ENCODE measurements at places on chromosomes 5 and 9.

DNA sequence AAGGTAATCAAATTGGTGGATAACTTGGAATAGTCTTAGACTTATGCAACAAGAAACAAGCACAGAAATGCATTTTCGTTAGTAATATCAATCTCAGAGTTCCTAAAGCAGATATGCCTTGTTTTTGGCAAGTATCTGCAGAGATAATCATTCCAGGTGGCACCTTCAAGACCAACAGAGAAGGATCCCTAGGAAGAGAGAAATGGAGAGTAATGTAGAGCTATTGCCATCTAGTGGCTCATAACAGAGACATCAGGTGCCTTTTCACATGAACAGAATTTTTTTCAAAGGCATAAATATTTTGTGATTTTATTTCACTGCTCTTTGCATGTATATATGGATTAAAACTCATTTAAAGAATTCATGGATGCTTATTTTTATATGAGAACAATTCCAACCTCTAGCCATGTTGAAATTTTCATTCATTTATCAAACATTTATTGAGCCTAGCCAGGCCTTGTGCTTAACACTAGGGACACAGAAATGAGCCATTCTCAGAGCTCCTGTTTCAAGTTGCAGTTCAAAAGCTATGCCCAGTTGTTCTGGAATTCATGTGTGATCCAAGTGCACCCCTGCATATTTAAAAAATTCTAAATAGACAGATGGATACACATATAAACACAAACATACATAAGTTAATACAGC is 117.5 kb upstream of the OR13F1 start:
- DNase-seq: no peak

DNA sequence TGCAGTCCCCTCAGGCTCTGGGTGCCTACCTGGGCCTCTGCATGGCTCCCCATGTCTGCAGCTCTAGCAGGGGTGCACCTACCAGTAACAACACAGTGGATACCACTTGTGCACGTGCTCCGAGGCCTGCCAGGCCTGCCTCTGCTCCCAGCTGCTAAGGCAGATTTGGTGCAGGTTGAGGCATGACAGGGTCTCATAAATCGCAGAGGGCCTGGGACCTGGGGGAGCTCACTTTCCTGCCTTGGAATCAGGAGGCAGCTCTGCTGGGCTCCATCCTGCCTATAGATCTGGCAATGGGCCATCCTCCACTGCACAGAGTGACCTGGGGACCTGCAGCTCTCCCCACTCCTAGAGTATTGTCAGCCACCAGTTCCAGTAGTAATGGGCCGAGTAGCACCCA is 121.9 kb upstream of the CXCL14 start:
- DNase-seq: no peak

DNA sequence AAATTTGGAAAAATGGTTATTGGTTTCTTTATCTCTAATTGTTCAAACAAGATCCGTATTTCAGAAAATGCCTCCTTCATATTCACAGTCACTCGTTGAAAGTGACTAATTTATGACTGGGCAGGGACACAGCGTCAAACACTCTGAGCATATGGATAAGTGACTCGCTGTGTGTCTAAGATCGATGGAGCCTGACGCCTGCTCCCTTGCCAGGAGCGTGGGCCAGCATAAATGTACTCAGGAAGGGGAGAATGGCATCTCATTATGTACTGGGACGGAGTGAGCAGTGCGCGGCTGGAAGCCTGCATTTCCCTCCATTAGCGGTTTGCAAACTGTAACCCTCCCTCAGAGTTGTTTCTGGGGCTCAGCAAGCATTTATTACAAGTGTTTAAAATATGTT is 79.8 kb upstream of the CAST start:
- DNase-seq: no peak

- DNase-seq: no peak
These were observed 466.7 kb downstream of the ACTL7B start for GRCh38 chr9:108389056-108389455.

DNA sequence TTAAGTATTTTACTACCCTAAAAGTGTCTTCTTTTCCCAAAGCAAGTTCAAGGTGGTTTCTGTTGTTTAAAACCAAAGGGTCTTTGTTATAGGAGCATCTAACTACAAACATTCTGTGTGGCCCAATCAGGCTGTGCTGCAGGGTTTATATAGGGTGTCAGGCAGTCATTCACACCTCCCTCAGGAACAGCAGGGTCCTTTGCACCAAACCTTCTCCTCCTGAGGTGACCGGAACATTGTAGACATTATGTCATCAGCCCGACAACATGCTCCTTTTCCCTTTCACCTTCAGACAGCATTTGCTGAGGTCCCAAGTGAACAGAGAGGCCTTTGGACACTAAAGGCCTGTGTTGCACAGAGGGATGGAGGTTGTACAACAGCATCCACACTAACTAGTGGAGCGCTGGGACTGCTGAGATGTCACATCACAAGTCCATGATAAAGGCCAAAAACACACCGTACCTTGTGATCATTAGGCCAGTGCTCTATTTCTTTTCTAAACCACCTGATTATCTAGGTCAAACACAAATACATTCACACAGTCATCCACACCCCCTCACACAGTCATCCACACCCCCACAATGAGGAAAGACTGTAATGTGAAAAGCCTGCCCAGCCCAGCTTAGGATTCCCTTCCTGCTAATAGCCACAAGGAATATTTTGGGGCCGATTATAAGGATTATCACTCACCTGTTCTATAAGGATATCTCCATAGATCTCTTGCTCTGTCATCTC is 123.8 kb upstream of the VLDLR start:
- no peak for DNase-seq

DNA sequence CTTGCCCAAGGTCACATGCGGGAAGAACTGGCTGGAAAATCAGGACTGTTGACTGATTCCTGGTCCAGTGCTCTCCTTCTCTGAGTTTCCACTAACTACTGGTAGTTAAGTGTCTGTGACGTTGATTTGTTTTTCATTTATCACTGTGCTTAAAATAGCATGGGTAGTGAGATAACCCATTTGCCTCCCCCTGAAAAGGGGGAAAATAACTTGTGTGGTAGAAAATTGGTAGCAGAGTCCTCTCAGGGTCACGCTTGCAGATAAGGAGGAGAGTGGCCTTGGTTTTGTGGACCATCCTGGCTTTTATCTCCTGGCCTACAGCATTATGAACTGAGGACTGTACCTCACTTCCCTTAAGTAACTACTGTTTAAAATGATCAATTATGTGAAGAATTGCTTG is 10.9 kb downstream of the FUBP3 start:
- no peak for DNase-seq

GRCh38 chr9:121107881-121108280 is 33.1 kb downstream of the CNTRL start:
- DNase-seq: no peak

DNA sequence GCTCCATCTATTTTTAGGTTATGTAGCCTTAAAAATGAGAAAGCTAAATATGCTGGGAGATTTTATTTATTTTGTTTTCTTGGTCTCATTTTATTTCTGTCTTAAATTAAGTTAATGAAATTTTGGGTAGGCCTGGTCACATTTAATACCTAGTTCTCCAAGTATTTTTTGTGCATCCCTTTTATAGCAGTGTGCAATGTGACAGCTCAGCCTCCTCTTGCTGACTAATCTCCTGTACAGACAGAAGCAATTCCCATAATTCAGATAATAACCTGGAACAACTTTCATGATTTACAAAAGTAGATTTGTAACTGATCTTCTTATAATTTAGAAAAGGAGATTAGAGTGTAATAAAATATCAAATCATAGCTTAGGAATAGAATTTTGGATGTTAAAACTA is 403.9 kb downstream of the ADGRV1 start:
- DNase-seq: no peak

DNA sequence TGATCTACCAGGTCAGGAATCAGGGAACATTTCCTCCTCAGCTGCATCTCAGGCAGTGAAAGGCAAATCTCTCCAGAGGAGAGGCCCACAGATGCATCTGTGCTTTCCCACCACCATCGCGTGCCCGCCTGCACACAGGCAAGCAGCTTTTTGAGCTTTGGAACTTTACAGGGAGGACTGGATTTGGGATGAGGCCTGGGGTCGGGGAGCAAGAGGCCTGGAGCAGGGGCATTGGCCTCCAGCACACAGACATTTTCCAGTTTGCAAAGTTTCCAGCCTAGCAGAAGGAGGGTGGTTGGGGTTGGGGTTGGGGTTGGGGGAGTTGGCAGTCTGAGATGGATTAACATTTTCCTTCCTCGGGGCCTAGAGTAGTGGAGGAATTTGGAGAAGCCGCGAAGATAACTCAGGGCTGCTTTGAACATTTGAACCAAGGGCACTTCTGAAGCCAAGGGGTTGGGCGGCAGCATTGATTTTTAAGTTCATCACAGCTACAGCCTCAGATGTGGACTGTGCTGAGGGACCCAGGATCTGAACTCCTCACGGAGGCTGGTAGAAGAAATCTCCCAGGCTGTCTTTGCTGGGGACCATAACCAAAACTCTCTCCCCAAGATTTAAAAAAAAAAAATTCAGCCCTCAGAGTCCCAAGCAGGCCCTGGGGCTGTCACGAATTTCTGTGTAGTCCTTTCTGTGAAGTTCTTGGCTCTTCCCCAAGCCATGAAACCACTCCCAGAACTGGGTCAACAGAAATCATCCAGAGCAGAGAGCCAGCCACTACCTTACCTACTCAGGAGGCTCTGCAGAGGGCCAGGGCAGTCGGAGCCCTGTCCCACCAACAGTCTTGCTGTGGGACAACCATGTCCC is 25.6 kb downstream of the C5orf15 start:
- DNase-seq: no peak

DNA sequence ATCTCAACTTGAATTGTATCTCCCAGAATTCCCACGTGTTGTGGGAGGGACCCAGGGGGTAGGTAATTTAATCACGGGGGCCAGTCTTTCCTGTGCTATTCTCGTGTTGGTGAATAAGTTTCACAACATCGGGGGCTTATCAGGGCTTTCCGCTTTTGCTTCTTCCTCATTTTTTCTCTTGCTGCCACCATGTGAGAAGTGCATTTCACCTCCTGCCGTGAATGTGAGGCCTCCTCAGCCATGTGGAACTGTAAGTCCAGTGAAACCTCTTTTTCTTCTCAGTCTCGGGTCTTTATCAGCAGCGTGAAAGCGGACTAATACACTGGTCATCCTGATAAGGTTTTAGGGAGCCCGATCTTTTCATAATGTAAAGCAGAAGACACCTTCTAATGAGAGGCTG is 687.0 kb upstream of the FTMT start:
- no peak for DNase-seq

DNA sequence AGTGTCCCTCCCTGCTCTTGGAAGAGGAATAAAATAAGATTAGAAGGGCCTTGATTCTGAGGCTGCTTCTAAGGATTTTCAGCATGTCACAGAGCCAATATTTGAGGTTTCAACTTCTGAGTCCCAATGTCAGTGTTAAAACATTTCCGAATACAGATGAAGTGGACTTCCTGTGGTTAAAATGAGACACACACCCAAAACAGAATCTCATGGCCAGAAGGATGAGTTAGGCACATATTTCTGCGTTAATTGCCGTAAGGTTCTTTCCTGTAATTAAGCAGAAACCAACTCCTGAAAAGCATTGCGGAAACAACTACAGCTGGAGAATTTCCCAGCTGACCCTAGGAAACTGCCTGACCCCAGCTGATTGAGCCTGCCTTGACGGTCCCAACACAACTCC is 10.4 kb upstream of the ZNF354B start:
- no peak for DNase-seq

- DNase-seq: no peak
These were observed 119.8 kb downstream of the TENT4A start for GRCh38 chr5:6832994-6833393.

GRCh38 chr5:38830521-38831051 is 15.2 kb upstream of the OSMR start:
- DNase-seq: no peak

DNA sequence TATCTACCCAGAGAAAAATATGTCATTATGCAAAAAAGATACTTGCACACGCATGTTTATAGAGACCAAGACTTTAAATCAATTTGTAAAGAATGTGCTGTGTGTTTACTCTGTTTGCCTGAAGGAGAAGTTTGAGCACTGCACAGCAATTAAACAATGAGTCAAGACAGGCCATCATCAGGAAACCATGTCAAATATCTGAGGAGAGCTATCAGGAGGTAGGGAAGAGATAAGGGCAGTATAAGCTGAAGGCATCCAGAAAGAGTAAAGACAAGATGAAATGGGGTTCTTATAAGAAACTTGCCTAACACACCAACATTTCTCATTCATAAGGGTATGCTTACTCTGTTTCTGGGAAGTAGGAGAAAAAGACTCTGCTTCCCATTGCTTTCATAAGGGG is 405.8 kb upstream of the PTGER4 start:
- no peak for DNase-seq

DNA sequence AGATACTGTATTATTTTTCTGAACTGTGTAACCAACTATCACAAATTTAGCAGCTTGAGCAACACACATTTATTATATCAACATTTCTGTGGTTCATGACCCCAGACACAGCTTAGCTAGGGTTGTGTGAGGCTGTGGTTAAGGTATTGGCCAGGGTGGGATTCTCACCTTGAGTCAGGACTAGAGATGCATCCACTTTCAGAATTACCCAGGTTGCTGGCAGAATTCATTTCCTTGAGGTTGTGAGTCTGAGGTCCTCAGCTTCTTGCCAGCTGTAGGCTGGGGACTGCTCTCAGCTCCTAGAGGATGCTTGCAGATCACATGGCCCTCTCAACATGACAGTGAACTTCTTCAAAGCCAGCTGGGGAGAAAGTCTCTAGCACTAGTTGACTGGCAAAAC is 122.5 kb upstream of the RASGRF2 start:
- no peak for DNase-seq

GRCh38 chr5:89374144-89374784 is 491.3 kb upstream of the MEF2C start:
- no peak for DNase-seq

DNA sequence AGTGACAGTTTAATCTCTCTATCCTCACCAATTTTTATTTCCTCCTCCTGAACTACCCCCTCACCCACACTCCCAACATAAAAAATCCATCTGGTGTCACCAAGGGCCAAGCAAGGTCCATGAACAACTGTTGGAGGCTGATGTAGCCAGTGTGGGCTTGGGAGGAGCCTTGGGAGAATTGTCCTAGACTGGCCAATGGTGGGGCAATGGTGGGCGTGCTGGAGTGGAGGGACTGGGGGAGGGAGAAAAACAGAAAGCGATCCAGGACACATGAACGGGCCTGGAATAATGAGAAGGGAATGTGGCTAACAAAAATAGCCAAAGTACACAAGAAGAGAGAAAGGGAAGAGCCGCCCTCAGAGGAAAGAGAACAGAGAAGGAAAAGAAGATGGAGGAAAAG is 272.6 kb downstream of the ENC1 start:
- no peak for DNase-seq

GRCh38 chr5:67053229-67053628 is 143.4 kb downstream of the CD180 start:
- DNase-seq: no peak

GRCh38 chr5:101103874-101104273 is 200.8 kb upstream of the ST8SIA4 start:
- no peak for DNase-seq

- peak; percentile 36 for DNase-seq
These were observed 87.4 kb upstream of the HSPA9 start for GRCh38 chr5:138662599-138662998.

GRCh38 chr9:38434853-38435252 is 10.6 kb upstream of the IGFBPL1 start:
- DNase-seq: no peak

Measured in activated T-cell treated with anti-CD3 and anti-CD28 coated beads, Interleukin-2, amount 50 U/mL, for 1 hour (primary cell).